ENCODE measurements at places on chromosomes 3 and 15. TPM values are rescaled to one million over a fixed set of nuclear protein-coding genes. Genes with fewer than 3 reads are reported as not detected.

GRCh38 chr3:69063636-69064035, 11.5 kb upstream of the TMF1 start:
- DNase-seq, result no peak

DNA sequence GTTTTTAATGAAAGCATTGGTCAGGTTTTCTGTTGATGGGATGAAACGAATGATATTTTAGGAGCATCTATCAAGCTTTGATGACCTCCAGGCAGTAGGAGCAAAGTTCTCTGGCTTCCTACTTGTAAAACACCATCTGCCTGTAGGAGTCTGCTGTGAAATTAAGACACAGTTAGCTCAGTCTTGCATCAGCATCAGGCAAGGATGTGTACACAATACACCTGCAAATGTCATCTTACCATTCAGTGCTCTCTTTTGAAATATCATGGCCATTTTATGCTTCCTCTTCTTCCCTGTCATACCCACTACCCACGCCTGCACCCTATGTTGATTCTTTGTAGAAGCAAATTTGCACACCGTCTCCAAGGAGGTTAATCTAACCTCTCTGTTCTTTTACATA, 38.2 kb downstream of the B3GALNT1 start:
- DNase-seq, result no peak

- DNase-seq, result no peak
Measured at GRCh38 chr3:15298504-15298903, 33.9 kb downstream of the SH3BP5 start.

Gene PLS1
- 17.1 TPM for total RNA-seq

Data from bronchial epithelial cell (primary cell).